NCI-H524 (cell line): ENCODE measurements at places on chromosomes 11 and 22.

DNA sequence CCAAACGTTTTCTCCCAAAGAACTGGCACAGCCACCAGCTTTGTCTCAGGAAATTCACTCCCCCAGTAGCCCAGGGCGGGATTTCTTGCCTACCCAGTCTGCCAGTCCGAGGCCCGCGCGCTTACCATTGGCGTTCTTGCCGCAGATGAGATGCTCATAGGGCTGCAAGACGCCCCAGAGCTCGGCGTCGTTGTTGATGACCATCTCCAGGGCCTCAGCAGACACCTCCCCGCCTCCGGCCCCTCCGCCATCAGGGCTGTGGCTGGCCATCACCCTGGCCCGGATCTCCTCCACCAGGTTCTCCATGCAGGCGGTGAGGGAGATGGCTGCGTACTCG is 1.3 kb downstream of the ABTB2 start:
- DNase-seq: peak; percentile 44

GRCh38 chr11:63916837-63917691 is at the start of gene RCOR2:
Gene RCOR2 (minus strand): TSS chr11:63917164. CDS start chr11:63916456, 708 bp downstream.
- peak; percentile 61 for DNase-seq

GRCh38 chr11:77967121-77967520 is 27.3 kb downstream of the INTS4 start:
- no peak for DNase-seq

- peak; percentile 76 for DNase-seq
These were observed 43.3 kb upstream of the PAK1 start for GRCh38 chr11:77517226-77517625.

DNA sequence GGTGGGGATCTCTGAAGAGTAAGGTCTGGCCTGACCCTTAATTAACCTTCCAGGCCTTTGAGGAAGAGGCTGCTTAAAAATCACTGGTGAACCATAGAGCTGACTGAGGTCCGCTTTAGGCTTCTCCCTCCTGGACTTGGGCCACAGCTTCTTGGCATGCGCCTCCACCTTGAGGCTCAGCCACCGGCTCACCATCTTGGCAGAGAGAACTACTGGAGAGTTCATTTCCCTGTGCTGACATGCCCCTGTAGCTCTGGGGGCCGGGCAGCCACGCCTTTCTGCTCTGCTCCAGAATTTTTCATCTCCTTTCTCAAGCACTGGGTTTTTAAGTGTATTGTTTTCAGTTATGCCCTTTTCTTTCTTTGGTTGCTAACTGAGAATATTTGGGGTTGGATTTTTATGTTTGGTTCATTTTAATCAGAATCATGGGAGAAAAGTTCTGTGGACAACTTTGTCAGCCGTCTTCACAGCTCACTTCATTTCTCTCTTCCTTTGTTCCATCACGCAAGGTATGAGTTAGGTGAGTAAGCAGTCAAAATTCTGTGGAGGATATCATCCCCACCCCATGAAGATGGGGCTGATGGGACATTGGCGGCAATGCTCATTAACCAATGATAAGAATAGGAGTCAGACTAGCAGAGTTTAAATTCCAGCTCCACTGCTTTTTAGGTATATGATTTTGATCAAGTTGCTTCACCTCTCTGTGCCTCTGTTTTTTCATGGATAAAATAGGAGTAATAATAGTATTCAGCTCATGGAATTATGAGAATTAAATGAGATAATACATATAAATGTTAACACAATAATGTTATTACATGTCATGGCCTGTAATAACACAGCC is 103.9 kb downstream of the DBX1 start:
- no peak for DNase-seq

- DNase-seq: no peak
These were observed 5.1 kb downstream of the FLRT1 start for GRCh38 chr11:64040684-64041322.

DNA sequence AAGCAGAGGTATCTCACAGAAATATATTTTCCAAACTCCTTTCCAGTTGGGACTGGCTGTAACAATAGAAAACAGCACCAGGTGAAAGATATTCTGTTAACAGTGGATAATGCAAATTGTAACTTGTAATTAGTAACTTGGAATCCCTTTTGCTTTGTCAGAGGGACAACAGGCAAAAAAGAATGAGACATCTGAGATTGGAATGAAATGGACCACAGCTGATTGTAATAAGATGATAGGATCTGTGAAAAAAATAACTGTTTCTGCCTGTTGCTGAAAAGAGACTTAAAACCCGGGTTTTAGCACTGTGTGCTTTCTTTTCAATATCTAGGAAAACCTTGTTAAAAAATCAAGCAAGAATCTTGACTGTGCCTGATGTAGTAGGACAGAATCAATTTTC is 655.7 kb downstream of the METTL15 start:
- no peak for DNase-seq

DNA sequence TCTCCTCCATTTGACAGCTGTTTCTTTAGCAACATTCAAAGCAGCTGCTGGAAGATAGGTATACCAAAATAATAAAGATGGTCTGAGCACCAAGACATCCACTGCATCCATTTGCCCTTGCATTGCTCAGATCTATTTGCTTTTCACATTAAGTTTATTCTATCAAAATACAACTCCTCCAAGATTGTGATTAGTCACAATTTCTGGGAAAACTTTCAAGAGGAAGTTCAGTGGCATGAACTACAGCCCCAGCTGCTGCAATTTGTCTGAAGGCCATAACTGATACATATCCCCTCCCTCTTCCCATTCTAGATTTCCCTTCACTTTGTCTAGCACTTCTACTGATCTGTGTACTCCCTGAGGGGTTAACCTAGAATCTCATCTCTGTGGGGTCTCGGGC is 117.5 kb upstream of the CEP126 start:
- DNase-seq: no peak

- no peak for DNase-seq
These were observed 25.0 kb upstream of the TMPRSS4 start for GRCh38 chr11:118051611-118052461.

- no peak for DNase-seq
These were observed 390.5 kb downstream of the OR4C45 start for GRCh38 chr11:50423208-50423607.

GRCh38 chr22:25131198-25131887 is 68.3 kb upstream of the CRYBB3 start:
- DNase-seq: no peak

GRCh38 chr11:111733016-111733415 is 33.2 kb downstream of the PPP2R1B start:
- DNase-seq: no peak

GRCh38 chr11:8365216-8365941 is 101.7 kb upstream of the LMO1 start:
- no peak for DNase-seq

GRCh38 chr11:84721561-84721961 is 905.6 kb downstream of the DLG2 start:
- DNase-seq: no peak

DNA sequence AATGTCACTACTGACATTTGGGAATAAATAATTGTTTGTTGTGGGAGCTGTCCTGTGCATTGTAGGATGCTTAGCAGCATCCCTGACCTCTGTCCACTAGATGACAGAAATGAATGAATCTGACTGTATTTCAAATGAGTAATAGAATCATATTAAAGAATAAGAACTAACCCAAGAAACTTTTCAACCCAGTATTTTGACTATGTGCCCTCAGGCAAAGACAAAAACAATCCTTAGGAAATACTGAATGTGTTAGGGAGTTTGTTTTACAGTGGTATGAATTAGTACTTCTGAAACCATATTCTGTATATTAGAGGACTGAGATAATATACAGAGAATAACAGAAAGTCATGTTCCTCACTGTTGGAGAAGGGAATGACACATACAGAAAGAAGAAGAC is 320.9 kb upstream of the PITPNB start:
- DNase-seq: no peak

- DNase-seq: no peak
These were observed 20.0 kb downstream of the CYP2R1 start for GRCh38 chr11:14872032-14872431.

GRCh38 chr11:18105086-18105801 is 638 bp downstream of the SAAL1 start:
- DNase-seq: no peak

GRCh38 chr11:2166091-2166851 is 5.3 kb upstream of the INS start:
- peak; percentile 36 for DNase-seq

DNA sequence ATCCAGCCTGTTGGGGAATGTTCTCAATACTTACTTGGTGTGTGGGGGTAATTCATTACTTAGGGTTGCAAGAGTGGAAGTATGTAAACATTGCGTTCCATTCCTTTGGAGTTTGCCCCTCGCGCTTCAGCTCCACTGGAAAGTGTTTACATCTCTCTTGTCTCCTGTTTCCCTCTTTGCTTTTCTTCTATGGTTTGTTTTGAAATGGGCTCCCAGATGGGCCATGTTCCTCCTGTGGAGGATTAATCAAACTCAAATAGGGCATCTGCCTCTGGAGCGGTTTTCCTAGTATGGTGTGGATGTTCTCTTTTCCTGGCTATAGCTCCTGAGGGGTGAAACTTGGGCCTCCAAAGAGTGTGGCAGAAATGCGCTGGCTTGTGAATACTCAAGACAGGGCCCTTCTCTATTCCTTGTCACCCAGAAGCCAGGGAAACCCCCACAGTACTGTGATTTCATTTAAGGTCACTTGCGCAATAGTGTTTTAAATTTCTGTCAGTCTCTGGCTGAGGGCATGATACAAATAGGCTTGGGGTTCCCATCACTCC is 51.9 kb downstream of the CD44 start:
- DNase-seq: no peak

DNA sequence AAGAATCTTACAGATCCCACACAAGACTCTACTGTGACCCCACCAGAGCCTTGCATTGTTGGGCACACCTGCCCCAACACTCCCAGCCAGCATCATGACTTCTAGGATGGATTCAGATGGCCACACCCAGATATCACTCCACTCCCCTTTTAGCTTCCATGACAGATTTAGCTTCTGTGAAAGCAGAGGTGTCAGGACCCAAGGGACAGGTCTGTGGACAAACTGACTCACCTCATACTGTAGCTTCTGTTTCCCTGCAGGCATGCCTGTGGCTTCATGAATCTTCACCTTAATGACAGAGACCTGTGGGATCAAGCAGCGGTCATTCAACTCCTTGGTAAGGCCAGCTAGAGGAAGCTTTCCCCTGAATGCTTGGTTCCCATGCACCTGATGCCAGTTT is 8.5 kb upstream of the TBC1D10A start:
- no peak for DNase-seq

- DNase-seq: no peak
These were observed 109.4 kb downstream of the MSANTD4 start for GRCh38 chr11:105912666-105913065.

- peak; percentile 76 for DNase-seq
These were observed 29.7 kb downstream of the POU2AF3 start for GRCh38 chr11:111327908-111328624.

DNA sequence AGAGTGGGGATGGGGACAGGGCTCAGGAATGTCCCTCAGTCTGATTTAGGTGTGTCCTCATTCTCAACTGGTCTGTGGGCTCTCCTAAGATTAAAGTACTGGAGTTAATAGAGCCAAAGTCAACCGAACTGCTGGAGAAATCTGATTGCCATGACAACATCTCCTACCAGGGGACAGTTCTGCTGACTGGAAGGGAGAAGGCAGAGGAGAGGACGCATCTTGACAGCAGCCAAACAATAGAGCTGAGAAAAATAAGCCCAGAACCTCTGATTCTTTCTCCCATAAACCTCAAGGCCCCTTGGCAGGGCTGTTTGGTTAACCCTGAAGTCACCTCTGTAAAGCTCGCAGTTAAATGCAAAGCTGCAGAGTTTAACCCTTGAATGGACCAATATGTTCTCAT is 2.8 kb downstream of the KCTD14 start:
- no peak for DNase-seq

GRCh38 chr11:93933230-93933629 is 82.8 kb upstream of the VSTM5 start:
- no peak for DNase-seq

DNA sequence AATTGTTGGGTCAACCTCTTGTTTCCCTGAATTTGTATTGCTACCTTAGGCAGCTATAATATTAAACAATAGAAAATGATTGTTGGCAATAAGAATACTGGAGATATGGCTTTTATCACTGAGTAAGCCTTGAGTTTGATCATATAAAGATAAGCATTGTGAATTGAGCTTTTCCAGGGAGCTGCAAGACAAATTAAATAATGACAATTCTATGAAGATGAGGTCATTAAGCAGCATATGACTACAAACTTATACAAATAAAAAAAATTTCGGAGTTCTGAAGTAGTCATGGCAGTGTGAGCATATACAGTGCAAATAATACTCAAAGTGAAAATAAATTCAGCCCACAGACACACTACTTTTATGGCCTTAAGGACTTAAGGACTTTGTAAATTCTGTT is 161.1 kb upstream of the ANO5 start:
- DNase-seq: no peak

GRCh38 chr11:8988329-8989234 is 15.2 kb downstream of the NRIP3 start:
- no peak for DNase-seq

DNA sequence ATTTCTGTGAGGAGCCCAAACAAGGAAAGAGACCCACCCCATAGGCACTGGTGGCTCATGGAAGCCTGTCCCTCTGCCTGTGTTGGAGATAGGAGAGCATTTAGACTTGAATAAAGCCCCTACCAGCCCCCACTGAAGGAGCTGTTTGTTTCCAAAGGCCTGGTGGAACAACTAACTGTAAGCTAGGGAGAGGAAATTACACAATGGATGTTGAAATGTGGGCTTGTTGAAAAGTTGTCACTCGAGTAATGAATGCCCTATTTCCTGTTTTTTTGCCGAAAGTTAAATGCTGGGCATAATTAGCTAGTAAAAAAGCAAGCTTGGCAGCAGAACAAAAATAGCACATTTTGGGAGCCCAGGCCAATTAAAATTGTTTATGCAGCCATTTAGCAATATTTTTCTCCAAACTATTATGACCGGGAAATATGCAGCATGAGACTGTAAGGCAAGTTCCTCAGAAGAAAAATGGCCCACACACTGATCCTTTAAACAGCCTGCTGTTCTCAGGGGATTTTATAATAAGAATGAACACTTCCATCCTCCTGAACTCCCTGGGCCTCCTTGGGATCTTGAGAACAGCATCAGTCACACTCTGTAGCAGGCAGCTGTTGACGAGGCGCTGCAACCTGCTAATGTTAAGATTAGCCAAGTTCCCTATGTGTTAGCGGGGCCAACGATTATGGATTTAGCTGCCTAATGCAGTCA is 38.6 kb upstream of the LMO2 start:
- peak; percentile 77 for DNase-seq

- DNase-seq: no peak
These were observed 784.8 kb downstream of the KCNA4 start for GRCh38 chr11:29231991-29232390.

DNA sequence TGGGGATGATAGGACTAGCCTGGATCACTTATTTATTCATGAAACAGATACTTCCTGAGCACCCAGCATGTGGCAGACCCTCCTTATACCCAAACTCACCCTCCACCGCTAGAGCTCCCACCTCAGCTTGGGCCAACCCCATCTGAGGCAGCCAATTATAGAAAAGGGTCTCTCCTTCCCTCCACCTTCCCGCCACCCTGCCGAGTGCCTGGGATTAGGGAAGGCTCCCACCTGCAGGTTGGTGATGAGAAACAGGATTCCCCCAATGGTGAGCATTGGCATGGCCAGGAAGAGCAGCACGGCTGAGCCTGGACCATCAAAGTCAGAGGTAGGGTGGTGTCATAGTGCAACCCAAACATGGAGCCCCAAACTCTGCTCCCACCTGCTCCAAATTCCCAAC is 5.9 kb downstream of the SLC43A3 start:
- no peak for DNase-seq
